Aorta (tissue), 5 donors: ENCODE measurements at places on chromosomes 3 and 15. TPM values are rescaled to one million over a fixed set of nuclear protein-coding genes. Genes with fewer than 3 reads are reported as not detected.

DNA sequence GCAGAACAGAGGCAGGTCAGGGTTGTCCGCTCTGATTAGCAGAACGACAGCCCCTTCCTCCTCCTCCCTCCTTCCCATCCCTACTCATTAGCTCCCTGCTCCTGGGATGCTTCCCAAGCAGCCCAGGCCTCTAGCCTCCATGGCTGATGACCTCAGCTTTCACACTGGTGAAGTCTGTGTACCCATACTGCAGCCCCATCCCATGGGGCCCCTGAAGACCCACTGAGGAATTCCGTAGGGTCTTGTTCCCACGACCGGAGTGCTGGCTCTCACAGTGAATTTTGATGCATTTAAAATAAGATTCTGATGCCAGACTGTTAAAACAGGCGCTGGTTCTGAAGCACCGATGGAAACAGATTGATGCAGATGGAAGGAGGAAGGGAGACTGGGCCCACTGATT, 36.1 kb downstream of the GOLGA6A start:
- H3K27ac ChIP-seq = no peak overlapping the region
- DNase-seq = no peak
- H3K4me3 ChIP-seq = no peak overlapping the region
- no peaks in the 10 kb centered on the region for H3K27me3 ChIP-seq

GRCh38 chr3:50390508-50391224, 31.3 kb upstream of the TMEM115 start:
- DNase-seq = peak; percentile 86
- no peaks in the 10 kb centered on the region for H3K4me1 ChIP-seq
- no peaks in the 10 kb centered on the region for H3K27me3 ChIP-seq
- H3K4me3 ChIP-seq = no peak overlapping the region
- peak overlapping the region; percentile 0 for H3K27ac ChIP-seq
- no peaks in the 10 kb centered on the region for H3K36me3 ChIP-seq

- no peaks in the 10 kb centered on the region for H3K4me1 ChIP-seq
- DNase-seq = no peak
- H3K4me3 ChIP-seq = no peak overlapping the region
- no peaks in the 10 kb centered on the region for H3K27me3 ChIP-seq
Measured at GRCh38 chr3:156721687-156722618, 47.6 kb downstream of the TIPARP start.

- no peak for DNase-seq
- no peak overlapping the region for H3K4me3 ChIP-seq
- no peak overlapping the region for H3K27ac ChIP-seq
- no peaks in the 10 kb centered on the region for H3K36me3 ChIP-seq
- no peaks in the 10 kb centered on the region for H3K27me3 ChIP-seq
Measured at GRCh38 chr3:108599677-108600409, 10.3 kb downstream of the DZIP3 start.

DNA sequence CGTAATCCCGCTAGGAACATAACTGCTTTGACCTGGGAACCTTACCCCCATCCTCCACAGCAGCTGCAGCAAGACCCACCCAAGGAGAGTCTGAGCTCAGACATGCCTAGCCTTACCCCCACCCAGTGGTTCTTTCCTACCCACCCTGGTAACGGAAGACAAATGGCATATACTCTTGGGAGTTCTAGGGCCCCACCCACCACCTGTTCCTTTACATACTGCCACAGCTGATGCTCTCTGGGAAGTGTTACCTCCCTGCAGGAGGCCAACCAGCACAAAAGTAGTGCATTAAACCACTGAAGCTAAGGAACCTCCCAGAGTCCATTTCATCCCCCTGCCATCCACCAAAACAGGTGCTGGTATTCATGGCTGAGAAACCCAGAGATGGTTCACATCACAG, 50.6 kb upstream of the AZI2 start:
- H3K36me3 ChIP-seq = no peaks in the 10 kb centered on the region
- no peak overlapping the region for H3K27ac ChIP-seq
- no peaks in the 10 kb centered on the region for H3K27me3 ChIP-seq
- no peak for DNase-seq

DNA sequence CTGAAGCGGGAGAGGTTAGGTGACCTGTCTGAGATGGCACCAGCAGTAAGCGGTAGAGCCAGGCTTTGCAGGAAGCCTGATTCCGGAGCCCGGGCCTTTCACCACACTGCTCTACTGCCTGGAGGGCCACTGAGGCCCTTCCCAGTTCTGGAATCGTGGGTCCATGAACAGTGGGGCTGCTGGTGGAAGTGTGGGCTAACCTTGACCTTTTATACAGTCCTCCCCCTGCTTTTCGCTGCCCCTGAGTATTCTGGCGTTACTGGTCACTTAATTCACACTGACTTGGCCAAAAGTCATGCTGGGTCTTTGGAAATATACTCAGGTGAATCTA, 2.6 kb upstream of the ABTB1 start:
- DNase-seq = no peak
- H3K27ac ChIP-seq = no peak overlapping the region
- H3K27me3 ChIP-seq = no peaks in the 10 kb centered on the region
- H3K4me3 ChIP-seq = no peak overlapping the region
- H3K36me3 ChIP-seq = no peaks in the 10 kb centered on the region

- H3K36me3 ChIP-seq = no peaks in the 10 kb centered on the region
- H3K4me1 ChIP-seq = no peaks in the 10 kb centered on the region
- no peak for DNase-seq
- H3K27me3 ChIP-seq = no peaks in the 10 kb centered on the region
- H3K4me3 ChIP-seq = no peak overlapping the region
Measured at GRCh38 chr15:64780600-64781156, 5.3 kb upstream of the RBPMS2 start.

DNA sequence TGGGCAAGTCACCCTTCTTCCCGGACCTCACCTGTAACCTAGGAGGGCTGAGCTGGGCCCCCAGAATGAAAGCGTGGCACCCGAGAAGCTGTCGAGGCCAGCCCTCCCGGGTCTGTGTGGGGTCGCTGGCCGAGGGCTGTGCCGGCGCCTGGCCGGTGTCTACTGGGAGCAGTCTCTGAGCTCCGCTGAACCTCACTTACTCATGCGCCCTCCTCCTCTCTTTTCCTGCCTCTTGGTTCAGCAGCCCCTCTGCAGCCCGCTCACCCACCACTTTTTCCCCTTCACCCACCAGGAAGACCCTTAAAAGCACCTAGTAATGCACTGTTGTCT, 419 bp downstream of the HYKK start:
- H3K27ac ChIP-seq = peak overlapping the region; percentile 58
- peak overlapping the region; percentile 56 for H3K4me3 ChIP-seq
- no peaks in the 10 kb centered on the region for H3K4me1 ChIP-seq
- no peak for DNase-seq
- H3K27me3 ChIP-seq = no peaks in the 10 kb centered on the region

DNA sequence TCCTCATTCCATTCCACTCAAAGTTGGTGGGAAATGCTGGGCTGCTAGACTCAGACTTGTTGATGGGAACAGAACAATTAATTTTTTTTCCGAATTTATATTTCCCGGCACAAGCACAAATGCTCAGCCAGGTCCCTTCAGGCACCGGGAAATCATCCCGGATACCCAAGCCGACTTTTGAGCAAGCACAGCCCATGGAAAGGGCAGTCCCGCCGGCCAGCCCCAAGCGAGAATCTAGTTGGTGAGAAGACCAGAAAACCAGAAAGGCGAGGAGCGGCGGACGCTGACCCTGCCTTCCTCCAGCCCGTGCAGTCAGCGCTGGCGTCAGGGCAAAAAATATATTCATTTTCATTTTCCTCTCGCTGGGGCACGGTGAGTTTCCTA, 763 bp upstream of the ZIC4 start:
- no peaks in the 10 kb centered on the region for H3K27me3 ChIP-seq
- no peak overlapping the region for H3K4me3 ChIP-seq
- DNase-seq = no peak
- no peaks in the 10 kb centered on the region for H3K36me3 ChIP-seq
- no peak overlapping the region for H3K27ac ChIP-seq

- DNase-seq = no peak
- H3K27me3 ChIP-seq = no peaks in the 10 kb centered on the region
- no peak overlapping the region for H3K4me3 ChIP-seq
Measured at GRCh38 chr15:57875347-57875746, 168.8 kb downstream of the POLR2M start.

GRCh38 chr3:70061096-70061495, 61.6 kb downstream of the SAMMSON start:
- no peaks in the 10 kb centered on the region for H3K36me3 ChIP-seq
- H3K27ac ChIP-seq = no peak overlapping the region
- no peak overlapping the region for H3K4me3 ChIP-seq
- no peaks in the 10 kb centered on the region for H3K27me3 ChIP-seq

DNA sequence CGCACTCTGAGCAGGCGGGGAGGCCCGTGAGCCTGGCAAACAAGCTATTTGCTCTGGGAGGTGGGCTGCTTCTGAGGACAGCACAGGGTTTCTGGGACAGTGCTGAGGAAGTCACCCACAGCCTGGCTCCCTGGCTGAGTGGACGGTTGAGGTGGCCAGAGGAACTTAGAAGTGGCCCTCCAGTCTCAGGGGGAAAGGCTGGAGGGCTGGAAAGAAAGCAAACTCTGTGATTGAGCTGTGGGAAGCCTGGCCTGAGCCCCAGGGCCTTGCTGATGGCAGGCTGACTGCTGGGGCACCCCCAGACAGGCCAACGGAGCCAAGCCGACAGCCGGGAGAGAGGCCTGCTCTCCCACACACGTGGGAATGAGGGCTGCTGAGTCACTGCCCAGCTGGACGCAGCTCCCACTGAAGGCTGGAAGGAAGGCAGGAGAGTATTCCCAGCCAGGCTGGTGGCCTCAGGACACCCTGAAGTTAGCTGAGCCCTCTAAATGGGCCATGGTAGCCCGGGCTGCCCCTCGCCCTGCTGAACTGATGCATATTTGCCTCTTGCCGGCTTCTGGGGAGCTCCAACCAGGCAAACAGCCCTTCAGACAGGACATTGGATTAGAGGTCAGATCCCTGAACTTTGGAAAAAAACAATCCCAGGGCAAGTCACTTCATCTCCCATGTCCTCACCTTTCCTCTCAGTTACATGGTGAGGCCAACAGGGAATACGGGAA, 98.0 kb upstream of the TLE3 start:
- DNase-seq = peak; percentile 93
- no peaks in the 10 kb centered on the region for H3K27me3 ChIP-seq
- no peaks in the 10 kb centered on the region for H3K4me1 ChIP-seq

DNA sequence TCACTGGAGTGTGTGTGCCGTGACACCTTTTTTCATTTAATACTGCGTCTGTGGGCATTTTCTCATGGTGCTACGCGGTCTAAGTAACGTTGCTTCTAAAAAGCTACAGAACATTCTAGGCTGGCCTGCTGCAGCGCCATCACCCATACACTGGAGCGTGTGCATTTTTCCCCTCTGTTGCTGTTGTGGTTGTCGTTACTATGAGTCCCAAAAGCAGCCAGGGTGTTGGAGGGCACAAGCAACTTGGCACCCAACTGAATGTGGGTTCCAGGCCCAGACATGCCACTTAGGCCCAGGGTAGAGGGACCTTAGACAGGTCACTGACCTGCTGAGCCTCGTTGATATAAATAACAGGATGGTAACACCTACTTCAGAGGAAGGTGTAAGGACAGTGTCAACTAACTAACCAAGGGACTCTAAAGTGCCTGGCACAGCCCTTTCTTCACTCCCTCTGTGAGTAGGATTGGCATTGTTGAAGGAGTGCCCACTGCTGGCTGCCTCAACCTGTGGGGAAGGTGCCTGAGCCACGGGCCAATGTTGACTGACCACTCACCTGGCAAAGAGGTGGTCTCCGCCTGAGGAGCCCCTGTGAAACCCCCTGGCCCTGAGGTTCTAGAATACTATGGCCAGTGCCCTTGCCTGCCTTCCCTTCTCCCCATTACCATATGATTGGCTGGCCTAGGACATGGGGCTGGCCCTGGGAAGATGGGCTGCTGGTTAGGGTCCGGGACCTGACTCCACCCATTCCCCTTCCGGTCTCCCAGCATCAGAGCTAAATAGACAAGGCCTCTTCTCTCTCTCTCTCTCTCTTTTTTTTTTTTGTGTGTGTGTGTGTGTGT, 3.5 kb downstream of the CSK start:
- H3K27me3 ChIP-seq = no peaks in the 10 kb centered on the region
- H3K4me3 ChIP-seq = no peak overlapping the region
- no peak for DNase-seq

GRCh38 chr3:114650808-114651207, 357.0 kb downstream of the TIGIT start:
- no peaks in the 10 kb centered on the region for H3K4me1 ChIP-seq
- H3K4me3 ChIP-seq = no peak overlapping the region
- no peak for DNase-seq
- H3K27me3 ChIP-seq = no peaks in the 10 kb centered on the region

GRCh38 chr15:68617001-68617400, 38.2 kb downstream of the CORO2B start:
- H3K4me3 ChIP-seq = no peak overlapping the region
- H3K4me1 ChIP-seq = no peaks in the 10 kb centered on the region
- H3K27ac ChIP-seq = no peak overlapping the region
- no peak for DNase-seq

GRCh38 chr3:183212096-183212495, 41.0 kb upstream of the B3GNT5 start:
- no peak overlapping the region for H3K27ac ChIP-seq
- no peak for DNase-seq
- H3K27me3 ChIP-seq = no peaks in the 10 kb centered on the region
- no peaks in the 10 kb centered on the region for H3K4me1 ChIP-seq

DNA sequence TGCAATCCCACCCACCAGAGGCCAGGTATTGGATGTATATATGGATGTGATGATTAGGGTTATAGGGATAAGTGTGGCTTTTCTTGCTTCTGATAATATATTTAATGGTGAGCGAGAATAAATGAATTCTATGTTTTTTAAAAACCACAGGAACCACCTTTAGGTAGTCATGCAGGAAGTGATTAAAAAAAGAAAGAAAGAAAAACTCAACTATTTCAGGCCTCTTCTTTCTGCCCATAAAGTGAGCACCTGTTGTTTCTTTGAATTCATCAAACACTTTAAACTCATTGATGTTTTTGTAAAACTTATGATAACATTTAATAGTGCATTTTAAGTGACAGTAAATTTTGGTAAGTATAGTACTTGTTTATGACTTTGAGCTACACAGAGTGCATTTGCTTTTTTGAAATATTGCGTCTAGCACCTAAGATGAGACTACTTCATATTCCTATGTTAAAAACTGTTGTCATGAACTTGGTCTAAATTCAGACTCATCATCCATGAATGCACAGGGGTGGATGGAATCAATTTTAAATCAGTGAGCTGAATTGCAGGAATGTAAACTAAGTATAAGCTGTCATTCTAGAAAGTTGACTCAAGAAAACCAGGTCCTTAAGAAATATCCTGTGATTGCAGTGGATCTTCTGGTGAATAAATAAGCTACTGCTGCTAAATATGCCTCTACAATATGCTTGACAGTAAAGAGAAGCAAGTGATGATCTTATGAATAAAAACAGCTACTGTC, 764.4 kb upstream of the NECTIN3 start:
- no peak for DNase-seq
- H3K36me3 ChIP-seq = no peaks in the 10 kb centered on the region
- H3K27me3 ChIP-seq = no peaks in the 10 kb centered on the region
- no peak overlapping the region for H3K4me3 ChIP-seq
- no peaks in the 10 kb centered on the region for H3K4me1 ChIP-seq
- H3K27ac ChIP-seq = no peak overlapping the region

CFAP44 gene
- total RNA-seq = 6.7 TPM

DPPA2 gene
- total RNA-seq = not detected

LMAN1L gene
- 0.30 TPM for total RNA-seq

CD86 gene
- total RNA-seq = 19.7 TPM

PML gene
- 72.6 TPM for total RNA-seq

ST3GAL6 gene
- 12.2 TPM for total RNA-seq

FGD5 gene
- total RNA-seq = 36.2 TPM

RLBP1 gene
- not detected for total RNA-seq

AP4E1 gene
- total RNA-seq = 12.6 TPM

GOLGA8G gene
- total RNA-seq = not detected

BNC1 gene
- 0.21 TPM for total RNA-seq

UBA3 gene
- 59.7 TPM for total RNA-seq

IGSF11 gene
- total RNA-seq = 0.75 TPM

SLC38A3 gene
- 0.19 TPM for total RNA-seq
